ENCODE measurements at places on chromosomes 12 and 14.

DNA sequence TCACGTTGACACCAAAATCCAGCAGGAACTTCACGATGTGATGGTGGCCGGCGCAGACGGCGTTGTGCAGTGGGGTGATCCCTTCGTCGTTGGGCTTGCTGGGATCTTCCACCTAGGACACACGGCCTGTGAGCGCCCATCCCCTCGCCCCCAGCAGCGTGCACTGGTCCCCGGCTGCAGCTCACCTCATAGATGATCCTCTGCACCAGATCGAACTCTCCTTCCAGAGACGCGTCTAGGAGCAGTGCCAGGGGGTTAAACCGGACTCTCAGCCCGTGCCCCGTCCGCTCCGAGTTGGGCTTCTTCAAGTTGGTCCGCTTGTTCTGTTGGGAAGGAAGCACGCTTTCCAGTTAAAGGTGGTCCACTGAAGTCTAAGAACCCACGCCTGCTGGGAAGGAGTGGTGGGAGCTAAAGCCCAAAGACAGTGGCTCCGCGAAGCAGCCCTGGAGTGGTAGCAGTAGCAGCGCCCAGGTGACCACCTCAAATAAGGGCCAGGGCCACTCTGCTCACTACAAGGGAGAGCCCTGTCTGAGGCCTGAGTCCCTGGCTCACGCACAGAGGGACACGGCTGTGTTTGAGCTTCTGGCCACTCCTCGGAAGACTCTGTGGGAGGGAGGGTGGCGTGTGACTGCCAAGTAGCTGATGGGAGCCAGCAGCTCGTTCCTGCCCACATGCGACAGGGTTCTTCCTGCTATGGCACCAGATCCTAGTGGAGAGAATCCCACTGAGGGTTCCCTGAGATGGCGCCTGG, 23.3 kb downstream of the ZFYVE21 start:
- DNase-seq = no peak

GRCh38 chr12:124140944-124141486, 153.9 kb upstream of the RFLNA start:
- no peak for DNase-seq

DNA sequence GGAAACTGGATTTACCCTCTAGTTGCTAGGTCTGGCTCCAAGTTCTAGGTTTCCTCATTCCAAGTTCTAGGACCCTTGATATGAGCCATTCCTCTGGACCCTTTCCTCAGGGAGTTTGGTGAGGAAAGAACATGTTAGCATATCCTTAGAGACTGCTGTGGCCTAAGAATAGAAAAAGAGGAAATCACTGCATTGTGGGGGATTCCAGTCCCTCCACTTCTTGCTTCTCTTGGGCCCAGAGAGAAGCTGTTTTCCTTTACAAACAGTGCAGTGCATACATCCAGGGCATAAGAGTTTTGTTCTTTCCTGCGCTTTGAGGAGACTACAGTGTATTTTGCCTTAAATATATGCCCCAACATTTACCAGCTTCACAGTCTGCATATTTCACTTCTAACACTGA, 59.0 kb downstream of the LLPH start:
- DNase-seq = no peak

- no peak for DNase-seq
Observed at GRCh38 chr12:107477947-107478610, 207.5 kb upstream of the PWP1 start.

DNA sequence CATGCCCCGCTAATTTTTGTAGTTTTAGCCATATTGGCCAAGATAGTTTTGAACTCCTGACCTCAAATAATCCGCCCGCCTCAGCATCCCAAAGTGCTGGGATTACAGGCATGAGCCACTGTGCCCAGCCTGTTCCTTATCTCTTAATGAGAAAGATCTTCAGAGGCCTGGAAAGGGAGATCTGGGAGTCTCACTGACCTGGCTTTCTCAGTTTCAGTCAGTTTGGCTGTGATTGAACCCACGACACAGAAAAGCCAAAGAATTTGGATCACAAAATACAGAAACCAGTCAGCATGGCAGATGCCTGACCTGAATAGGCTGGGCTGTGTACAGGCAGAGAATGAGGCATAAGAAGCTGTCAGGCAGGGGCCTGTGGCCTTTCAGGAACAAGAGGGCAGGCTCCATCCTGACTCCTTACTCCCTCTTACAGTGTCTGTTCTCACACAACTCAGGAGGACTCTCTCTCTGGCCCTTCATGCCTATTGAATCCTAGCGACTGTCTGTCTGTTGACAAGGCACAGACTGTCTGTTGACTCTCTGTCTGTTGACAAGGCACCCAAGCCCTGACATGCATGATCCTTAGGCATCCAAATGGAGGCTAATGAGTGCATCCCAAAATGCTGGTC, 366.5 kb upstream of the CCDC196 start:
- DNase-seq = no peak

GRCh38 chr14:90580377-90581335, 183.8 kb downstream of the CALM1 start:
- DNase-seq = no peak

- no peak for DNase-seq
Observed at GRCh38 chr12:121080909-121081308, 41.9 kb upstream of the OASL start.

DNA sequence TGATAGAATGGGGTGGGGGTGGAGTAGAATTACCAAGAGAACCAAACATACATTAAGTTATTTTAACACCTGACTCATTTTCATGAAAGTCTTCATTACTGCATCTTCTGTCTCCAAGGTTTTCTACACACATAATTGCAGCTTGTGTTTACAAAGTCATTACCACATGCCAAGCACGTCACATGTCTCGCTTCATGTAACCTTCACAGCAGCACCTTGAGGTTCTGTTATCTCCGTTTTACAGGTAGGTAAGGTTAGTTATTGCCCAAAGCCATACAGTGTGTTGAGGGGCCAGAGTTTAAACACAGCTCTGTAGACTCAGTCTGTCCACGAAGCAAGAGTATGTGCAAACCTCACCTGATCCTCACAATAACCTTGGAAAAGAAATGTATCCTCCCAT, 64.3 kb upstream of the RBM19 start:
- no peak for DNase-seq

DNA sequence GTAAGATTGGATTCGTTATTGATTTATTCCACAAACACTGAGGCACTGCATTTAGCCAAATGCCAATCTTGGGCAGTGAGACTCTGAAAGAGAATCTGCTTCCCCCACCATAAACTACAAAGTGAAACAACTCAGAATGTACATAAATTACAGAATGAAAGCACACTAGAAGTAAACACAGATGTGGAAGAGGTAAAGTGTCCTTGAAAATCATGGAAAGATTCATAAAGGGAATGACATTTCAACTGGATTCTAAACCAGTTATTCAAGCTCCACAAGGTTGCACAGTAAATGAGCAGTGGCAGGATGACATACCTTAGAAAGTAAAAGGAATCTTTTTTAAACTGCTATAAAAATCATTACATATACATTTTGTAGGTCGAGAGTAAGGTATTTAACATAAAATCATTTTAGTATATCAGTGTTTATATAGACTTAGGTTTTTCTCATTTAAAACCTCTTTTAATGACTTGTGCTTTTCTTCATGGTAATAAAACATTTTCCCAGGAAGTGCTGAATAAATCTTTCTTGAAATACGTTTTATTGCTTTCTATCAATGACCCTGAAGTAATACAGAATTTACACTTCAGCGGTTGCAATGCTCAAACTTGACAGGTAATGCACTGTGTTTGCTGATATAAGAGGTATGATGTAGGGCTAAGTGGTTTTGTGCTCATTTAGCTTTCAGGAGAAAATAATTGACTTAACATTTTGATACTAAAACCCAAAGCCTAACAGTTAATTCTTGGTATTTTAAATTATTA, 270.6 kb downstream of the NAV3 start:
- DNase-seq = no peak

GRCh38 chr12:16449459-16449858, 102.0 kb downstream of the MGST1 start:
- DNase-seq = no peak

GRCh38 chr14:20434701-20435581, 1.0 kb downstream of the KLHL33 start:
- DNase-seq = no peak

- no peak for DNase-seq
Observed at GRCh38 chr14:94010625-94011024, 13.5 kb downstream of the CCDC197 start.

GRCh38 chr12:98719515-98720504, 74.7 kb downstream of the APAF1 start:
- no peak for DNase-seq

- no peak for DNase-seq
Observed at GRCh38 chr12:5492562-5492961, 60.7 kb downstream of the NTF3 start.

DNA sequence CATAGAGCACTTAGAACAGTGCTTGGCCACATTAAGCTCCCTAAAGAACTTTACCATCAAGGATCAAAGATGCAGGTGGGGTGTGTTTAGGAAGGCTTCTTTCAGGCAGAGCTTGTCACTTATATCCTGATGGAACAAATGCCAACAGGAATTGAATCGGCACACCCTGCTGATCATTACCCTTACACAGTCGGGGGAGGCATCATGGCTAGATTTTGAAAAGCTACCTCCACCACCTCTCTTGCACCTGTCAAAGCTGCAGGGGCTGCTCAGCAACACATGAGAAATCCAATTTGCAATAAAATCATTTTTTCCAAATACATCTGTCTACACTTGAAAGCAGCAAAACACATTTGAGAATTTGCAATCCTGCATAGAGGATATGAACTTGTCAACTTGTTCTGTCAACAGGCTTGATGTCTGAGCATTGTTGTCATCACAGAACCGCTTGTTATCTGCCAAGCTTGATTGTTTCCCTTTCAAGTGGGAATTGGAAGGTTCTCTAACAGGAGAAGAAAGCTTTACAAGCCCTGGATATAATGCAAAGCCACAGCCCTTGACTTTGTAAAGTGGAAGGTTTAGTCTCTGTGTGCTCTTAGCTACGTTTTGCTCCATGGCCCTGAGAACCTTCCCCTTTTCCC, 24.6 kb upstream of the TRIM9 start:
- DNase-seq = no peak

DNA sequence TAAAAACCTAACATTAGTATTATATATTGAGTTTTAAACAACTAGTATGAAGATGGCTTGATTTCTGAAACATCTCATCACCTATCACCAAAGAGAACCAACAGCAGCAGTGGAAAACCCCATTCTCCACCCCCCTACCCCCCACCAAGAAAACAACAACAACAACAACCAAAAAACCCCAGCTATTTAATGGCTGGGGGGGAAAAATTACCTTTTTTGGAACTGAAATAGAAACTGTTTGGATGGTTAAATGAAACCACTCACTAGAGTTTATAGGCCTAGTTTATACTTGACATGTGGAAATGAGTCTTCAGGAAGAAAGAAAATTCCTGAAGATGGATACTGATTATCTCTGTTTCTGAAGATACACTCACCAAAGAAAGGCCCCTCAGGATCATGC, 30.3 kb downstream of the PPP2R5E start:
- DNase-seq = no peak

DNA sequence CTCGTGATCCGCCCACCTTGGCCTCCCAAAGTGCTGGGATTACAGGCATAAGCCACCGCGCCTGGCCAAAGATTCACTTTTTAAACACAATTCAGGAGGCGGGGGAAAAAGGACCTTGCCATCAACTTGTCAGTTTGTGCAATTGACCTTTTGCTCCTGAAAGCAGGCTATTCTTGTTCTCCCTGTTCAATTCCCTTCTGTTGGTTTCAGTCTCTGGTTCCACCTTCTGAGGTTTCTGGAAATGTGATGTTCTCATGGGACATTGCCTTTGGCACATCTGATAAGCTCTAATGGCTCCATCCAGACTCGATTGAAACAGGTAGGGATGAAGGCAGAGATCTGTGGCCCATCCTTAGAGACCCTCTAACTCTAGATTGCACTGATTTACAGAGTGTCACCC, 17.9 kb upstream of the CCDC85C start:
- no peak for DNase-seq

DNA sequence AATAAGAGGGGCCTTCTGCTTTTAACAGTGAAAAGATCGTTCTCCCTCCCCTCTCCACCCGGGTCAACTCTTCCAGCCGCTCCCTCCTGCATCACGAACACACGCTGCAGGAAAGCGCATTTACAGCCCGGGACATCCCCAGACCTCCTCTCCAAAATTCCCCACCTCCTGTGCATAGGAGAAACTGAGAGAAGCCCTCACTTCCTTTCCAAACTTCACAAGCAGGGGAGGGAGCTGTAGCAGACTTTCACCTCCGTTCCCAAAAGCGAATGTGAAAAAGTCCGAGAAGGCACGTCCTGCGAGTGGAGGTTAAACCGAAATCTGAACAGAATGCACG, 513 bp downstream of the BCAT1 start:
- no peak for DNase-seq

DNA sequence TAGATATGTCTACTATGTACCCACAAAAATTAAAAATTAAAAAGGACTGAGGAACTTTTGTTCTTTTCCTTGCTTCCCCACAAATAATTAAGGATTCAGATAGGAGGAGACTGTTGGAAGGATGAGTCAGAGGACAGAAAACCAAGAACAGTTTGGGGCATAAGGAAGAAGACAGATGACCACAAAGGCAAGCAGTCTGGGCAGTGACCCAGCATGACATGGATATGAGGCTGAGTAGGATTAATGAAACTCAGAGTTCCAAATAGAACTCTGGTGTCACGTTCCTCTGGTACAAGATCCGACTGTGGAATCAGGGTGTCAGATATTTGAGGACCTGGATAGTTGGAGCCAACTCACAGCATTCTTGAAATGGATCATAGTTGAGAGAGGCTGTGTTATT, 89.3 kb upstream of the SLC38A4 start:
- DNase-seq = no peak
